ENCODE measurements at places on chromosomes 1 and 21. TPM values are rescaled to one million over a fixed set of nuclear protein-coding genes. Genes with fewer than 3 reads are reported as not detected.

DNA sequence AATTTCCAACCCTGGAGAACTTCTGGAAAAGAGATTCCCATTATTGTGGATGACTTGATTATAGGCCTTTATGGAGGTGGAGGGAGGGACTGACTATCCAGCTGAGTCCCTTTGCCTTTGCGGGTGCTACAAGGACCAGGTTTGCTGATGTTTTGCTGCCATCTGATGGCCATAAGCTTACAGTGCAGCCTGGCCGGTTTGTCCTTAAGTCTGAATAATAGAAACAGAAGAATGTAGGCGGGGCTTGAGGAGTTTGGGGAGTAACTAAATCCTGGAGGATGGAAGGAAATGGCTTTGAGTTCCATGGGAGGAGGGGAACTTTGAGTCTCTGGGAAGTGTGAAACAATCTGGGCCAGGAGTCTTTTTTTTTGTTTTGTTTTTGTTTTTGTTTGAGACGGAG lies 55.7 kb upstream of the CD1D start:
- H3K36me3 ChIP-seq, result no peaks in the 10 kb centered on the region
- DNase-seq, result peak; percentile 84
- H3K4me3 ChIP-seq, result no peak overlapping the region
- no peaks in the 10 kb centered on the region for H3K4me1 ChIP-seq

- H3K4me3 ChIP-seq, result no peak overlapping the region
- H3K27me3 ChIP-seq, result no peaks in the 10 kb centered on the region
- DNase-seq, result no peak
- no peaks in the 10 kb centered on the region for H3K4me1 ChIP-seq
- H3K27ac ChIP-seq, result no peak overlapping the region
- no peaks in the 10 kb centered on the region for H3K36me3 ChIP-seq
Observed at GRCh38 chr1:195697130-195697529, 911.1 kb downstream of the KCNT2 start.

- H3K4me3 ChIP-seq, result no peak overlapping the region
- no peak overlapping the region for H3K27ac ChIP-seq
- H3K27me3 ChIP-seq, result no peaks in the 10 kb centered on the region
- no peak for DNase-seq
- no peaks in the 10 kb centered on the region for H3K4me1 ChIP-seq
Observed at GRCh38 chr1:12197483-12197880, 30.7 kb downstream of the TNFRSF1B start.

DNA sequence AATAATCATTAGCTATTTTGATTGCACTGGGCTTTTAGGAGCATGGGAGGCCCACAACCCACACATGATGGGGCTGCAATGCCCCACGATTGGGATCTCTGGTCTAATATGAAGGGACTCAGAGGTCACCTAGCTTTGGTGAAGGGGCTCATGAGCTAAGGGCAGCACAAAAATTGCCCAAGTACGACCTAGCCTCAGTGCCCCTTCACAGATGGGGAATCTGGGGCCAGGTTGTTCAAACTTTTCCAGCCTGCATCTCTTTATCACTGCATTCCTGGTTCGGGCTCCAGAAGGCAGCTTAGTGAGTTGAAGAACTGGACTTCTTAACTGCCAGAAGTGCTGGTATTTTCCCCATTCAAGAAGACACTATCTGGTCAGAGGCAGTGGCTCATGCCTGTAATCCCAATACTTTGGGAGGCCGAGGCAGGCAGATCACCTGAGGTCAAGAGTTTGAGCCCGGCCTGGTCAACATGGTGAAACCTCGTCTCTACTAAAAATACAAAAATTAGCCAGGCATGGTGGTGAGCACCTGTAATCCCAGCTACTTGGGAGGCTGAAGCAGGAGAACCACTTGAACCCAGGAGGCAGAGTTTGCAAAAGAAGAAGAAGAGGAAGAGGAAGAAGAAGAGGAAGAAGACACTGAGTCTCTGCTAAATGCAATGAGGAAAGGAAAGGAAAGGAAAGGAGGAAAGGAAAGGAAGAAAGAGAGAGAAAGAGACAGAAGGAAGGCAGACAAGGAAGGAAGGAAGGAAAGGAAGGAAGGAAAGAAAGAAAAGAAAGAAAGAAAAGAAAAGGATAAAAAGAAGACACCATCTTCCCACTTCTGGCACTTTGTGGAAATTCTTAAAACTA lies 258.5 kb upstream of the IRF2BP2 start:
- peaks cover 54% of the 10 kb centered on the region for H3K4me1 ChIP-seq
- no peaks in the 10 kb centered on the region for H3K27me3 ChIP-seq
- no peak overlapping the region for H3K27ac ChIP-seq
- no peaks in the 10 kb centered on the region for H3K36me3 ChIP-seq
- DNase-seq, result no peak

- no peak for DNase-seq
- peak overlapping the region; percentile 96 for H3K27ac ChIP-seq
- H3K4me1 ChIP-seq, result peaks cover 27% of the 10 kb centered on the region
Observed at GRCh38 chr1:62435231-62436038, 1.4 kb upstream of the USP1 start.

- no peak overlapping the region for H3K4me3 ChIP-seq
- DNase-seq, result no peak
- no peaks in the 10 kb centered on the region for H3K36me3 ChIP-seq
- no peak overlapping the region for H3K27ac ChIP-seq
- no peaks in the 10 kb centered on the region for H3K4me1 ChIP-seq
Observed at GRCh38 chr1:183685112-183685713, 32.1 kb upstream of the APOBEC4 start.

- no peaks in the 10 kb centered on the region for H3K36me3 ChIP-seq
- H3K4me1 ChIP-seq, result peaks cover 39% of the 10 kb centered on the region
- no peaks in the 10 kb centered on the region for H3K27me3 ChIP-seq
- no peak overlapping the region for H3K4me3 ChIP-seq
Observed at GRCh38 chr1:78839704-78840277, 166.7 kb downstream of the ADGRL4 start.

DNA sequence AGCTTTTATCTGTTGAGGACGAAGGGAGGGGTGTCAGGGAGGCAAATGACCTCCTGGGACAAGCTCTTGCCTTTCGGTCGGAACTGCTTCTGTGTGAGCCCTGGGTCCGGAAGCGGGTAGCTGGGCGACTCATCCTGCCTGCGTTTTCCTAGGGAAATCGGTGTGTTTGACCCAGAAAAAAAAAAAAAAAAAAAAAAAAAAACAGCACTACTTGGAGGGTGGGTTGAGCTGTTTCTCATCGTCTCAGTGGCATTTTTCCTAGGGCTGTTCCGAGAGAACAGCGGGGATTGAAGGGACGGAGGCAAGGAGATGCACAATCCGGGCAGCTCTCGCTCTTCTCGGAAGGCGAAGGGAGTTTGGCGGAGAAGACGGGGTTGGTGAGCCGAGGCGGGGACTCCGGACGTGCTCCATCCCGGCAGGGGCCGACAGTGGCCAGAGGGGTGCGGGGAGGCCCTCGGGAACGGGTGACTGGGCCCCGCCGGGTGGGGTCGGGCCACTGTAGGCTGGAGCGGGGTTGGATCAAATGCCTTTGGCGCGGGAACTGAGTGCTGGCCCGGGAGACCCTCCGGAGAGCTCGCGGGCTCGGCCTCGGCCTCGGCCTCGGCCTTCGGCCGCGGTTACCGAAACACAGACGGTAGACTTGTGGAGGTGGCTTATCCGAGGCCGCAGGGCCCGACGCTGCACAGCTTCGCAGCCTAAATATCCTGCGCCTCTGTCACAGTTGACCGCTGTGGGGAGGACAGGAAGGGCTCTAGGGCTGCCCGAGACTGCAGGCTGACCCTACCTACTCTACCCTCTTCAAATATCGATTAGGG lies 2.4 kb upstream of the BARHL2 start:
- H3K27ac ChIP-seq, result no peak overlapping the region
- no peaks in the 10 kb centered on the region for H3K36me3 ChIP-seq
- no peak for DNase-seq

DNA sequence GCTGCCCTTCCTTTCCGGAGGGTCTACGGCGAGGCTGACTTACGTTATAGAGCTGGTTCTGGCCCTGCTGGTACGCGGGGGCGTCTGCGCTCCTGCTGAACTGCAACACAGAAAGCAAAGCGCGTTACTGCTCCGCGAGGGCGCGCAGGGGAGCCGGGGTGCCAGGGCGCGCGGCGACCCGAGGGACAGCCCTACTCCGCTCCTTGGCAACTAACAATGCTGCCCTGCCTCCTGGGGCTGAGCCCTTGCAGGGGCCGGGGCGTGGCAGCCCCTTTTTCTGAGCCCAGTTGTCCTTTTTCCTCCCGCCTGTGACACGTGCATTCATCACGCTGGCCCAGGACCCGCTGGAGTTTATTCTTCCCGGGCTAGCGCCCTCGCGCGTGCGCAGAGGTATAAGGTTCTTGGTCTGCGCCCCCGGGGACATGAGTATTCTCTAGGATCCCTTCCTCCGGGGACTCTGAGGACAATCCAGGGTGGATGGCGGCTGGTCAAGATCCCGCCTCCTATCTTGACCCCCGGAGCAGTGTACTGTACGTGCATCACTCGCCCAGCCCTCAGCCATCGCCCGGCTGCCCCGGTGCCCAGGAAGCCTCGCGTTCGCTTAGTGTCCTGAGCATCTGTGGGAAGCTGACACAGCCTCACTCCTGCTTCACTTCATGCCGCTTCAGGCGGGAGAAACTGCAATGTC lies 78.9 kb downstream of the CD247 start:
- no peaks in the 10 kb centered on the region for H3K36me3 ChIP-seq
- H3K4me3 ChIP-seq, result peak overlapping the region; percentile 25
- peaks cover 19% of the 10 kb centered on the region for H3K27me3 ChIP-seq
- H3K4me1 ChIP-seq, result peaks cover 6% of the 10 kb centered on the region
- H3K27ac ChIP-seq, result no peak overlapping the region
- peak; percentile 31 for DNase-seq

DNA sequence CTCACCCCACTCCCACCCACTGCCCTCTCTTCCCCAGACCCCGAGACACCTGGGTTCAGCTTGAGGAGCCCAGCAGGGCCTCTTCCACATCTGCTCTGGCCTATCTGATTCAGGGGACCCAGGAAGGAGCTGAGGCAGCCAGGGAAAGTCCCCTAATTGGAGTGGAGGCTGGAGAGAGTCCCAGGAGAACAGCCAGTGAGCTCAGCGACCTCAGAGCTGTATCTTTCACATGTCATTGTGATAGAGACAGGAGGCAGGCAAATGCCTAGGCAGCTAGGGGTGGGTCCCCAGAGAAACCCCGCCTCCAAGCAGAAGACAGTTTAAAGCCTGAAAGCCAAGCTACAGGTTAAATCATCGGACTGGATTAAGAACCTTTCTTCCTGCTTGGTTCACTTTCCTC lies 122.7 kb downstream of the MATN1 start:
- no peaks in the 10 kb centered on the region for H3K36me3 ChIP-seq
- no peaks in the 10 kb centered on the region for H3K27me3 ChIP-seq
- peak; percentile 24 for DNase-seq
- no peak overlapping the region for H3K4me3 ChIP-seq

GRCh38 chr1:167671727-167672511 lies 41.9 kb downstream of the RCSD1 start:
- no peaks in the 10 kb centered on the region for H3K4me1 ChIP-seq
- no peak overlapping the region for H3K27ac ChIP-seq
- DNase-seq, result no peak
- H3K36me3 ChIP-seq, result no peaks in the 10 kb centered on the region
- no peak overlapping the region for H3K4me3 ChIP-seq

GRCh38 chr1:237411621-237412020 lies 369.6 kb downstream of the RYR2 start:
- DNase-seq, result no peak
- H3K27me3 ChIP-seq, result no peaks in the 10 kb centered on the region
- no peaks in the 10 kb centered on the region for H3K4me1 ChIP-seq

DNA sequence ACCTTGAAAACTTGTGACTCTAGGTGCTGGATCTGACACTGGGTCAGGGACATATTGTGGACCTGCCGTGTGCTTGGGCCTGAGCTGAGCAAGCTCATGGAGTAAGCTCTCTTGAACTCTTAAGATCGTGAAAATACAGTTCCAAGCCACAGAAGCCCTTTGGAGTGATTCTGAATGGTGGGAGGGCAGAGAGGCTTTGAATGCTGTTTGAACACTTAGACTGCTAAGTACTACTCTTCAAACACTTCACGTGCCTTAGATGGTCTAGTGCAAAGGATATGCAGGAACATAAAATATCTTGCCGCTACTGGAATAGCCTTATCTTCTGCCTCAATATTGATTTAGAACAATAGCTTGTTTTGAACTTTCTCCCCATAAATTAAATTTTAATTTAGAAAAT lies 21.6 kb downstream of the ROR1 start:
- peaks cover 28% of the 10 kb centered on the region for H3K4me1 ChIP-seq
- no peak overlapping the region for H3K4me3 ChIP-seq
- DNase-seq, result no peak
- no peak overlapping the region for H3K27ac ChIP-seq
- peaks cover under 1% of the 10 kb centered on the region for H3K36me3 ChIP-seq

DNA sequence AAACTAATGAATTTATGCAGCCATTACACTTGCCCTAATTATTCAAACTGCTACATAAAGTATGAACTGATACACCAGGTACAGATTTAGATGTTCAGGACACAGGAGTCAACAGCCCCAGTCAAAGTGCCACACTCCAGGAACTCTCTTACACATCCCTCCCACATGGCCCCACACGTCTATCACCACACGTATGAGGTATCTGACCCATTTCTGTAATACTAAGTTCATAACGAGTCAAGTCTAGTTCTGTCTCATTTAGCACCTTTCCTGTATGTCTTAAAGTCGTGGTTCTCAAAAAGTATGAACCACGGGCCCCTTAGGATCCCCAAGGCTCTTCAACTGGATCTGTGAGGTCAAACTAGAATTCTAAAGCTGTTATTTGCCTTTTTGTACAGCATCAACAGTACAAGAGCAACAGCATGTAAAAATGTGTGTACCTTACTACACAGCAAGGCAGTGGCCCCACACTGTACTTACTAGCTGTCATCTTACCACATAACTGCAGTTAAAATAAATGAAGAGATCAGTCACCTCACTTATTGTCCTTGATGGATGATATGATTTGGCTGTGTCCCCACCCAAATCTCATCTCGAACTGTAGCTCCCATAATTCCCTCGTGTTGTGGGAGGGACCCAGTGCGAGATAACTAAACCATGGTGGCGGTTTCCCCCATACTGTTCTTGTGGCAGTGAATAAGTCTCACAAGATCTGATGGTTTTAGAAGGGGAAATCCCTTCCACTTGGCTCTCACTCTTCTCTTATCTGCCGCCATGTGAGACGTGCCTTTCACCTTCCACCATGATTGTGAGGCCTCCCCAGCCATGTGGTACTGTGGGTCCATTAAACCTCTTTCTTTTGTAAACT lies 42.6 kb downstream of the SIPA1L2 start:
- no peaks in the 10 kb centered on the region for H3K4me1 ChIP-seq
- no peaks in the 10 kb centered on the region for H3K27me3 ChIP-seq

GRCh38 chr1:193185211-193185610 lies 1.2 kb downstream of the B3GALT2 start:
- no peaks in the 10 kb centered on the region for H3K27me3 ChIP-seq
- H3K27ac ChIP-seq, result no peak overlapping the region
- no peak overlapping the region for H3K4me3 ChIP-seq

The KRTAP12-2 gene
- not detected for total RNA-seq

The CFAP45 gene
- total RNA-seq, result not detected

The USH2A gene
- not detected for total RNA-seq

The KCNE2 gene
- total RNA-seq, result not detected

The TFF3 gene
- not detected for total RNA-seq

The TMEM52 gene
- 0.87 TPM for total RNA-seq

The SMPDL3B gene
- not detected for total RNA-seq

The RIPPLY3 gene
- total RNA-seq, result not detected

The S100A9 gene
- total RNA-seq, result not detected

Data from SJSA1 (cell line).